ENCODE measurements at places on chromosomes 7 and 10.

GRCh38 chr7:75740846-75741497 lies 2.2 kb upstream of the HIP1 start:
- DNase-seq: no peak

DNA sequence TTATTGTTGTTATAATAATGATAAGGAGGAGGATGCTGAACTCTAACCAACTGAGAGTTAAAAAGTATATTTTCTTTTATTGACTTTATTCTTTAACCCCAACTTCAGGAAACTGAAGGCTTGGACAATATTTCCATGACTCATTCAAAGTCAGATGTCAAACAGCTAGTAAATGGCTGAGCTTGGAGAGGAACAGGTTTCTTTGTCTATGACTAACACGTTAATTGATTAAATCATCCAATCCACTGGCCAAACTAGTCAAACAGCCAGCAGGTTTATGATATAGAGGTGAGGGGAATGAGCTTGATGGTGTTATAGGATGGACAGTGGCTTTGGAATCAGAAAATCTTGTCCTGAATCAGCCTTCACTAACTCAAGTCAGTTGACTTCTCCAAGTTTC lies 119.1 kb upstream of the WDR11 start:
- DNase-seq: no peak

DNA sequence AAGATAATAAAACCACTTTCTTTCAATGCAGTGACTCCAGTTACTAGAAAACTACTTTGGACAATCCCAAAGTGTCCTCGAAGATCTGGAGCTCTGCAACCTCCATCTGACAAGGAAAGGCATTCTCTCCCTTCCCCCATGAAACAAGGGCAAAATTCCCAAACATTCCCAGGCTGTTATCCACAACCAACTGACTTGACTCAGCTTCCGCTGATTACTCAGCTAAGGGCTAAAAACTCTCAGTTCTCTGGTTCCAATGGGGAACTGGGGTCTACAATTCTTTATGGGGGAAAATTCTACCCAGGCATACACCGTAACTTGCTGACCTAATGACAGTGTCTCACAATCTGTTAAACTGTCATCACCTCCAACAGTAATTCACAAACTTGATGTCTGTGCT lies 48.4 kb downstream of the SFMBT2 start:
- DNase-seq: no peak

DNA sequence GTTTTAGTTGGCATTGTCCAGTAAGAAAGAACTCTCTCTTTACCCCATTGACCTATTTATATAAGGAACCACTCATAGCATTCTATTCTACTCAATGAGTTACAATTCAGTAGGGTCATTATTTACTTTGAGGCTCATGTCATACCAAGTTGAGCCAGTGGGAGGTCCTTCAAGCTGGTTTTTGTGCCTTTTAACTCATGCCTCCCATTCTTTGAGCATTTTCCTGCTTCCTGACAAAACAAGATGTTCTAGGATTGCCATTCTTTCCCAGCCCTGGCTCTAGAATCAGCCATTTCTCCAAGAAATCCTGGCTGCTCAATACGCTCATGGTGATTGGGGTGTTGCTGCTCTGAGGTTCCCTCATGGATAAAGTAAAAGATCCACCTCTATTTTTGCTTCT lies 250.1 kb downstream of the ABCA13 start:
- DNase-seq: no peak

- DNase-seq: no peak
These were observed 37.8 kb downstream of the DKK1 start for GRCh38 chr10:52351914-52352330.

- DNase-seq: no peak
These were observed 219.9 kb downstream of the SUGCT start for GRCh38 chr7:40354711-40355110.

GRCh38 chr10:73785721-73786511 lies 510 bp downstream of the ZSWIM8 start:
- peak; percentile 31 for DNase-seq

DNA sequence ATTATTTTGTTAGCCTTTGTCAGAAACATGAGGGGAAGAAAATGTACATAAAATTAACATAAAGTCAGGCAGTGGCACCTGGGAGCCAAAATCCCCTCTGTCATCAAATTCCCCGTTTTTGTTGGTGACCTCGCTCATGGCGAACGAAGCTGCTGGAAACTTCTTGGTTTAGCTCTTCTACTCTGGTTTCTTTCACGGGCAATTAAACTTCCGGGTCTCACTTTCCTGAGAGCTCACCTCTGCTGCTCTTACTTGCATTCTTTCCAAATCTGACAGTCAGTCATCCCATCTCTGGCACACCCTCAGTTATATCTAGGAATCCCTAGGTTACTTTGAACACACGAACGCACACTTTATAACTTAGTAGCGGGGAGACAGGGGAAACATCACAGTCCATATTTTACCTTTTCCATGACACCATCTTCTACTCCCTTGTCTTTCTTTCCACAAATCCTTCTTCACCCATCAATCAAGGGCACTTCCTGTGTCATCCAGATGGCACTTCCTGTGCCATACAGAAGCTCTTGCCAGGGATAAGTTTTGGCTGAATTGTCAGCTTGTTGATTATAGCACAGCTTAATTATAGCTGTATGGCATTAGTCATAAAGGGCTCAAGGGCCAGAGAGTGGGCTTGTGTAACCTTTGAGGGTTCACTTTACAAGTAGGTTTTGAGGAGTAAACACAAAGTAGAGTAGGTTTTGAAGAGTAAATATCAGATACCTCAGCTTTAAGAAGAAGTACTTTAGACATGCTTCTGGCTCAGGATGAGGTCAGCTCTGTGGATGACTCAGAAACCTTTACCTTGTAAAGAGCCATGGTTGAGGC lies 105.1 kb downstream of the GATA3 start:
- no peak for DNase-seq

- no peak for DNase-seq
These were observed 30.5 kb downstream of the GNAI1 start for GRCh38 chr7:80165177-80165576.

DNA sequence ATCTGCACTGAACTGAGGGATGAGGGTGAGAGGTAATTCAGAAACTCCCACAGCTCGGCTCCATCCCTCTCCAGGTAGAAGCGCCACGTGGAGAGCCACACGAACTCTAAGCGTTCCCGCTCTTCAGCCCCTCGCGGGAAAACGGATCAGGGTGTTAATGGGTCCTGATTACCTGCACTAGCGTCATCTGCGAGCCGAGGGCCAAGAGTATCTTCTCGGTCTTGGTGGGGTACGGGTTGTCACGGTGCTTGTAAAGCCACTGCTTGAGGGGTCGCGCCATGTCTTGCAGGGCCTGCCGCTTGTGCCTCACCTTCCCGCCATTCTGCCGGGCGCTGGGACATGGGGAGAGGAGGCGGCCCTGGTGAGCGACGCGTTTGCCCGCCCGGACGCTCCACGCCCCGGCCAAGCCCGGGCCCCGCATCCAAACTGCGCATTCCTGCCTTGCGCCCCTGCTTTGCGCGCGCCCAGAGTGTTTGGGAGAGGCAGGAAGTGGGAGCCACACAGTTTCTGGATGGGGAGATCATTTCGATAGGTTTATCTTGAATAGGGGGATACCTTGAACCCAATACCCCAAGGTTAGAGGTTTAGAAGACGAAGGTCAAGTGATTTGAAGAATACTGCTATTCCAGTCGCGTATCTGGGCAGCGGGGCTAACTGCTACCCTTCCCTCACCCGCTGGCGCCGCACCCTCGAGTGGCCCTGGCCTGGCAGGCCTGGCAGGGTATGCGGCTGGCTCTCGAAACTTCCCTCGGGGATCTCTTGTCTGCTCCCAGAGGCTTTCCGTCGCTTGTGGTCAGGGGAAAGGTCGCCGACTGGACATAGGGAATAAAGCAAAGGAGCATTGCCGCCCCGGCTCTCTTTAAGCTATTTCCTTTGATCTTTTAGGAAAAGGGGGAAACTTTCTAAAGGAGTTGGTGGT lies 4.2 kb downstream of the MKX start:
- no peak for DNase-seq

DNA sequence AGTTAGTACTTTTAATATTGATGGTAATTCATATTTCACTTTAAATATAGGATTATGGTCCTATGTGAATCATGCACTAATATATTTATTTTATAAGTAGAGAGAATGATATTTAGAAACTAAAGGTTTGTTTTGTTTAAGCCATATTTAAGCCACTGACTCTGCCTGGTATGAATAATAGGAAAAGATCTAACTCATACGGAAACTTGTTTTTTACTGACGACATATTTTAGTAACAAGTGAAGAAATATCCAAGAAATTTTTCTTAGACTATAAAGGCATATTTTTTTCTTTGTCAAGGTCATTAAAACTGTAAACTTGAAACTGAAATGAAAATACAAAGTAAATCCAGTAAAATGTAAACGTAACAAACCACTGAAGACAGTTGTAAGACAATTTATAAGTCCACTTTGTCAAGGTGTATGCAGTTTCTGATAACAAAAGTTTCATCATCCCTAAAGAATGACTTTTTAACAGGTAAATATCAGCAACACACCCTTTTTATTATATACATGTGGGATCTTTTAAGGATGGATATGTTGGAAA lies 147.1 kb downstream of the PHF14 start:
- no peak for DNase-seq

- no peak for DNase-seq
These were observed 845.0 kb downstream of the CNTNAP2 start for GRCh38 chr7:146961617-146962016.

GRCh38 chr10:74419491-74419951 lies 268.5 kb downstream of the ADK start:
- no peak for DNase-seq

- DNase-seq: no peak
These were observed 37.0 kb downstream of the SNX13 start for GRCh38 chr7:17903337-17903736.

DNA sequence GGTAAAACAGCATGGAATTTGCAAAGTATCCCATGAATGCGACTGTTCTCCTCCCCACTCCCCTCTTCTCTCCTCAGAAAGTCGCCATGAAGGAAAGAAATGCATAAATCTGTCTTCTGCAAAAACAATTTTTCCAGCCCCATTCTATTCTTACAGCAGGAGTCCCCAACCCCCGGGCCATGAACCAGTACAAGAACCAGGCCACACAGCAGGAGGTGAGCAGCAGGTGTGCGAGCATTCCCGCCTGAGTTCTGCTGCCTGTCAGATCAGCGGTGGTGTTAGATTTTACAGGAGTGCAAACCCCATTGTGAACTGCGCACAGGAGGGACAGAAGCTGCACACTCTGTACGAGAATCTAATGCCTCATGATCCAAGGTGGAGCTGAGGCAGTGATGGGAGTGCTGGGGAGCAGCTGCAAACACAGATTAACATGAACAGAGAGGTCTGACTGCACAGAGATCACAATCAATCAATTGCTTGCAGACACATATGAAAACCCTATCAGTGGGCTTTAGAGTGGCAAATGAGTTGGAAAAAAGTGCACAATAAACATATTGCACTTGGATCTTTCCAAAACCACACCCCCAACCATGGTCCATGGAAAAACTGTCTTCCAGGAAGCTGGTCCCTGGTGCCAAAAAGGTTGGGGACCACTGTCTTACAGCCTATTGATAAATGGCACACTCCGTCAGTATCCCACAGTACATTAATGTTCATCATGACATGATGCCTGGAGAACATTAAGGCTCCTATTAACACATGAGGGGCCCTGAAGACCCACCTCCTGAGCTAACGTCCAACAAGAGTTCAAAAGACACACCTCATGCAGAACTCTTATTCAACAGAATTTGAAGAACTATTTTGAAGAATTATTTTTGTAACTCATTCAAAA lies 205.0 kb downstream of the PTPRN2 start:
- no peak for DNase-seq

GRCh38 chr10:49644035-49644646 lies 30.3 kb downstream of the CHAT start:
- no peak for DNase-seq

DNA sequence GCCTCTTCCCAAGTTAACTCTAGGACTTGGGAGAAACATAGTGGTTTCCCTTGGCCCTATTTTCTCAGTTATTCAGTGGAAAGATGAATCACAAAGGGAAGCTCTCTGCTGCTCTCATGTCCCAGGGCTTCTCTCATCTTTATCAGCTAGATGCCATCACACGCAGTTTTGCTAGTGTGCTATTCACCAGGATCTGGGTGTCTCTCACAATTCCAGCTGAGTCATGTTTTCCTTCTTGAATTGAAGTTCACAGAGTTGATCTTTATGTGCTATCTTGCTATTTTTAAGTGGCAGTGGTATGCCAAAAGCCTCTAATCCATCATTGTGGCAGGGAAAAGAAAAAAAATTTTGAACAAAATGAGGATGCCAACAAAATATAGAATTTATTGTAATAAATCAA lies 101.3 kb downstream of the TWIST1 start:
- no peak for DNase-seq

GRCh38 chr7:87151729-87152111 lies 533 bp upstream of the DMTF1 start:
- no peak for DNase-seq

DNA sequence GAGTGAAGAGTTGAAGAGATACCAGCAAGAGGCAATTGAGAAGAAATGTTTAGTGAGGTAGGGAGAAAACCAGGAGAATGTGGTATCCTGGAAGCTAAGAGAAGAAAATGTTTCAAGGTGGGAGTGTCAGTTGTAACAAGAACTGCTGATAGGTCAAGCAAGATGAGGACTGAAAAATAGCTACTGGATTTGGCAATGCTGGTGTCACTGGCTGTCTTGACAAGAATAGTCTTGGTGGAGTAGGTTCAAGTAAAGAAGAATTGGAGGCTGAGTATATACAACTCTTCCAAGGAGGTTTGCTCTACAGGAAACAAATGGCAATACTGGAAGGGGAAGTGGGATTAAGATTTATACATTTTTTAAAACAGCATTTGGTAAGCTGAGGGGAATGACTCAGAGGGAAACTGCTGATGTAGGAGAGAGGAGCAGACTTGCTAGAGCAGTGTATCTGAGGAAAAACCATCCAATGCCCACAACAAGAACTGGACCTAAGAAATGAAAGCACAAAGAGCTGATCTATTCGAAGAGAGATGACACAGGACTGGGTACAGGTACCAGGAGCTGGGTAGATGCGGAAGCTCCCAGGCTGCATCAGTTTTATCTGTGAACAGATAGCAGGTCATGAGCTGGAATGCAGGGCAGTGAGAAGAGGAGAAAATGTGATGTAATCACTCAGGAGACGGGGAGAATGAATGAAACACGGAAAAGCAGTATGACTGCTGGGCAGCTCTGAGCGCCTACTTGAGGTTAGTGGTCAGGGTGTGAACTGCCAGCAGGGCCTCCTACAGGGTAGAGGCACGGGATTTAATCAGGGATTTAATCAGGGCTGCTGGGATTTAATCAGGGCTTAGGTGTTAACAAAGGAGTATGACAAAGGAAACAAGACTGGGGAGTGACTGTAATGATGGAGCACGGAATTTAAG lies 34.5 kb downstream of the FAM25A start:
- no peak for DNase-seq

- no peak for DNase-seq
These were observed 19.3 kb upstream of the TRIM8 start for GRCh38 chr10:102624751-102625645.

All from activated CD4-positive, alpha-beta T cell treated with anti-CD3 and anti-CD28 coated beads, Interleukin-2, amount 50 U/mL, for 4 hours (primary cell).